ENCODE measurements at places on chromosomes 12 and 14. TPM values are rescaled to one million over a fixed set of nuclear protein-coding genes. Genes with fewer than 3 reads are reported as not detected.

The NFE2 gene
- total RNA-seq, result 0.40 TPM

The IAPP gene
- total RNA-seq, result not detected

The CCDC38 gene
- total RNA-seq, result not detected

The HOXC6 gene
- total RNA-seq, result 5.3 TPM

The RFX4 gene
- total RNA-seq, result not detected

The FAM186B gene
- 1.1 TPM for total RNA-seq

The RPS6KA5 gene
- 8.6 TPM for total RNA-seq

The CCDC177 gene
- not detected for total RNA-seq

The IL31 gene
- not detected for total RNA-seq

The CRIP1 gene
- 45.9 TPM for total RNA-seq

The AKAP3 gene
- 1.9 TPM for total RNA-seq

The HOXC4 gene
- total RNA-seq, result 2.6 TPM

The CYP46A1 gene
- total RNA-seq, result 0.52 TPM

The KRT71 gene
- total RNA-seq, result not detected

The HECTD1 gene
- total RNA-seq, result 214 TPM

The CLEC14A gene
- not detected for total RNA-seq

The VWF gene
- not detected for total RNA-seq

The CISTR gene
- not detected for total RNA-seq

The NR2C1 gene
- 31.6 TPM for total RNA-seq

The ANKRD33 gene
- not detected for total RNA-seq

The KRT82 gene
- total RNA-seq, result 0.29 TPM

The OR4E1 gene
- not detected for total RNA-seq

The MANSC1 gene
- total RNA-seq, result 3.1 TPM

The AICDA gene
- total RNA-seq, result not detected

All from PC-3 (cell line).